ENCODE measurements at places on chromosomes 6 and 20.

- no peak for DNase-seq
These were observed 51.9 kb upstream of the PTPRK start for GRCh38 chr6:128572294-128572693.

- no peak for DNase-seq
These were observed 24.5 kb downstream of the TTBK1 start for GRCh38 chr6:43267619-43268354.

- no peak for DNase-seq
These were observed 14.5 kb downstream of the C6orf62 start for GRCh38 chr6:24704468-24704867.

DNA sequence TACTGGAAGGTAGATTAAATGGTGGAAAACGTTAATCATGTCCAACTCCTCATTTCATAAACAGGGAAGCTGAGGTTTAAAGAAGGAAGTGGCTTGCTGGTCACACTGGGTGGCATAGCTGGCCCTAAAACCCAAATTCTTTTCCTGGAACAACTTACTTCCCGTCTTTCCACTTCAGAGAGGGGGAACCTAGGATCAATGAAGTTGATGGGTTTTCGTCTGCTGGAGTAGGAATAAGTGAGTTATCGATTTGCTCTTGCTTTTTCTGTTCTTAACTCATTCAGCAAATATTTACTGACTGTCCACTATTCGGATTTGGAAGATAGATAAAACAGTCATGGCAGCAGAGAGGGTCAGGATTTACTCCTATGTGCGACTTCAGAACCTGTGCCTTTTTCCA is 1.2 kb upstream of the SYS1 start:
- DNase-seq = no peak

DNA sequence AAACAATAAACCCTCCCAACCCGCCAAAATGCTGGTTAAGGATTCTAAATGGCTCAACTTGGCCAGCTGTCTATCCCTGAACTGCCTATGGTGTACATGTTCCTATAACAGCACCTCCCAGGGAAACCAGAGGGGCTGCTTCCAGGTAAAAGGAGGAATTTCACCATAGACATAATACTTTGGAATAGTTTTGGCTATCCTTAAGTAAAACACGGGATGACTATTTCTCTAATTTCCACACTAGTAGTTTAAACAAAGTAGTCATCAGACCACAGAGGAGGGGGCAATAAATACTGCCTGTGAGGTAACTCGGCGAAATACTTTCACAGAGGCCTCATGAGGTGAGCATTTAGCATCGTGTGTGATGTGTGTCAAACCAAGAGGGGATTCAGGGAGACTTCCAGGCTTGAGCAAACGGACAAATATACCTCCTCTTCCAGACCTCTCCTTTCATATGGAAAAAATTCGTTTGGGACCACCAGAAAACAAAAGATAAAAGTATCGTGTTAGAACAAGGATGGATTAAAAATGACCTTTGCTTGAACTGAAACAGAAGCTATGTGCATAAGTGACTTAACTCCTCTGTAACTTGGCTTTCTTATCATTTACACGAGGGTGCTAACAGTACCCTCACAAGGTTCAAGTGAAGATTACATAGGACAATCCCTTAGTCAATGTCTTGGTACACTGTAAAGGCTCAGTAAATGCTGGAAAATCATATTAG is 1.0 kb upstream of the XRN2 start:
- DNase-seq = no peak

DNA sequence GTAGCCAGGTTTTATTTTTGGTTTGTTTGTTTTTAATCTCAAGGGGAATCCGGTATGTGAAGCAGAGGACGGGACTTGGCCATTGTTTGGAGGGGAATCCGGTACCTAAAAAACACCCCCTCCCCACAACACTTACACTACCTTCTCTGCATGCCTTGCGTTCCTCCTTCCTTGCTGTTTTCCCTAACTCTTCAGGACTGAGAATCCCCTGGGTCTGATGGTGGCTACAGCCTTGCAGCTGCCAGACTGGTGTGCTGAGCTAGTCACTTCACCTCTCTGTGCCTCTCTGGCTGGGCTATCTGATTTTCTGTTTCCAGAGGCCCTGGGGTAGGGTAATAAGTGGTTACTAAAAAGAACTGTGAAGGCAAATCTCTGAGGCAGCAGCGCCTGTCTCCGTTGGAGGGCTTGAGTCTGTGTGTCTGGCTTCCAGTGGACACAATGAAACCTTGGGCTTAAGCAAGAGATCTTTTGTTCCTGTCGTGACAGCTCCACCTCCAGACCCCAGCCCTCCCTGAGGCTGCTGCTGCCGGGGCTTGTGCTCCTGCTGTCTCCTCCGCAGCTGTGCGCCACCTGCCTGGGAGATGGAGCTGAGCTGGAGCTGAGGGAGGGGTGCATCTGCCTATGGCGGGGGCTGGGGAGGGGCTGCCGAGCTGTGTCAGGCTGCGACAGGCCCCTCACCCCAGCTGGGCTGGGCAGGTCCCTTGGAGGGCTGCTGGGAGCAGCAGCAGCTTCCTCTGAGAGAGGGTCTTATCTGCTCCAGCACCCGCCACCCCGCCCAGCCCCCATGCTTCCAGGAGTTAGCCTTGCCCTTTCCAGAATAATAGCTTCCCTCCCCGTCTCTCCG is 65.8 kb upstream of the CCDC167 start:
- DNase-seq = no peak

DNA sequence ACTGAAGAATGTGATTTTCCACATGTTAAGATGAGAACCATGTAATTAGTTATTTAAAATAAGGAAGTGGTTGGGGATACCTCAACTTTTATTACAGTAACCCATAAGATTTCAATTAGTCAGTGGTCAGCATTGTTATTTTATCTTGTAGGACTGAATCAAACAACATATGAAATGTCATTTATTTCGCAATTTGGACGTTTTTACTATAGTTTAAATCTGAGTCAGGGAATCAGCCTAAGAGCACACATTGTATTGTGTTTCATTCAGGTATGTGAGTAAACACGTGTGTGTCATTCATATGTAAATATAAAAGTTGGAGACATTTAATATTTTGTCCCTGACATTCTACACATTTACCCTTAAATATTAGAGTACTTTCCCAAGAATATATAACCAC is 1418.7 kb downstream of the GRIK2 start:
- DNase-seq = no peak

- DNase-seq = no peak
These were observed 4.2 kb upstream of the PTK6 start for GRCh38 chr20:63541371-63541770.

DNA sequence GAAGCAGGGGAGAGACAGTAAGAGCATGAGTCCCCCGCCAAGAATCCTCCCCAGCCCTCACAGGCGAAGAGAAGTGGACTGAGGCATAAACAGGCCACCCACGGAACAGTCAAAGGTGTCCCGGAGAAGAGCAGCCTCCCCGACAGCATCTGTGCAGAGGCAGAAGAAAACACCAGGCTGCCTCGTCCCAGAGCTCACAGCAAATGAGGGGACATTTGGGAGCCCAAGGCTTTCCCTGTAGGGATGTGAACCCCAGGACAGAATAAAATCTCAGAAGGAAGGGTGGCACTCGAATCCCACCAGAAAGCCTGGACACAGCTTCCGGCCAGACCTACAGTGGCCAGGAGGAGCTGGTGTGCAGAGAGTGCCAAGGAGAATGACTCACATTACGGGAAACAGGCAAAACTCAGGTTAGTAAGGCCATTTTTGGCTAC is 90.4 kb downstream of the DLL1 start:
- DNase-seq = no peak

GRCh38 chr6:127996925-127997324 is 96.1 kb upstream of the THEMIS start:
- no peak for DNase-seq

GRCh38 chr6:22913612-22914011 is 344.2 kb downstream of the HDGFL1 start:
- no peak for DNase-seq

DNA sequence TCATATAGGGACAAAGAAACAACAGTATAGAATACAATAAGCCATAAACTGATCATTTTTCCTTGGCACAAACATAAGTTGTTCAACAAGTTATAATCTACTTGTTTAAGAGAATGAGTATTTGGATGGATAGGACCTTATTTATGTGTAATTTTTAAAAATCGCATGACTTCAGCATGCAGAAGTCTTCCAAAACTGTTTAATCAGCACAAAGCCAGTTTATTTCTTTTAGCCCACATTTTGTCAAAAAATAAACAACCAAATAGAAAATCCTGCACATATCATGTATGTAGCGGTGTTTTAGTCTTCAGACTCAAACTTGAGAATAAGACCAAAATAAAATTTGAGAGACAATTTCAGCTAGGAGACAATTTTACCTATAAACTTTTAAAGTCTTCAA is 304.7 kb downstream of the TRDN start:
- DNase-seq = no peak

GRCh38 chr6:90175627-90176538 is 120.8 kb downstream of the BACH2 start:
- peak; percentile 59 for DNase-seq

DNA sequence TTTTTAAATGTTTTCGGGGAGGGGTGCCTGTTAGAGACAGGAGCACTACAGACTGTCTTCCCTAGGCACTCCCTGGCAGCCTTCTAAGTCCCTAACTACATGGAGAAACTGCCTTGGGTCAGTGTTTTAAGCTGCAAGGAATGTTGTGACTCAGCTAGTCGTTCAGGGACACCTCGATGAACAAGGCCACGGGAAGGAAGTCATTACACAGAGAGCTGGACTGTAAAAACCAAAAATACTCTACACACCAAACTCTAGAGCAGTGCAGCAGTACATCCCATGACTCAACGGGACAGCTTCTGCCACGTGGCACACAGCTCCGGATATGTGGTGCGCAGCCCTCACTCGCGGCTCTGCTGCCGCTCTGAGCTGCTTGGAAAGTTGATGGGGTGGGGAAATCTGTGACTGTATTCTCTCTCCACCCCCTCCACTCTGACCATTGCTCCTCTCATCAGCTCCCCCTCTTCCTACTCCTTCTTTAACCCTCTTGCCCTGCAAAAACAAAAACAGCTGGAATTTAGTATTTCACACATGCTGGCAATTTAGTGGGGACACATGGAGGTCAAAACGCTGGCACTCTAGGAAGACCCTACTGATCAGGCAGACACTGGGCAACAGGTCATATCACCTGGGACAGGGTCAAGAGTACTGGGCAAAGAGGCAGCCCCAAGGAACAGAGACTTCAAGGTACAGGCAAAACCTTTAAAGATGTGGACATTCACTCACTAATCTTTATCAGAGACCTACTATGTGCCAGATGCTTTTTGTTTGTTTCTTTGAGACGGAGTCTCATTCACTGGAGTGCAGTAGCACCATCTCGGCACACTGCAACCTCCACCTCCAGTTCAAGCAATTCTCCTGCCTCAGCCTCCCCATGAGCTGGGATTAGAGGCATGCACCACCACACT is 10.9 kb upstream of the LPIN3 start:
- DNase-seq = peak; percentile 79

GRCh38 chr6:130943738-130944137 is 116.5 kb downstream of the SMLR1 start:
- no peak for DNase-seq

- peak; percentile 65 for DNase-seq
These were observed 59.4 kb upstream of the GNRH2 start for GRCh38 chr20:2984028-2984501.

DNA sequence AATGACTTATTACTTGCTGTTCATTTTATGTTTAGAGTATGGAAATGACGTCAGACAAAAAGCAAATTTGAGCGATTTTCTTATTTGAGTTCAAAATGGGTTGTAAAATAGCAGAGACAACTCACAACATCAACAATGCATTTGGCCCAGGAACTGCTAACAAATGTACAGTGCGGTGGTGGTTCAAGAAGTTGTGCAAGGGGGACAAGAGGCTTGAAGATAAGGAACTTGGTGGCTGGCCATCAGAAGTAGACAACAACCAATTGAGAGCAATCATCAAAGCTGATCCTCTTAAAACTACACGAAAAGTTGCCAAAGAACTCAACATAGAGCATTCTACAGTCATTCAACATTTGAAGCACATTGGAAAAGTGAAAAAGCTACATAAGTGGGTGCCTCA is 43.8 kb downstream of the REV3L start:
- no peak for DNase-seq

DNA sequence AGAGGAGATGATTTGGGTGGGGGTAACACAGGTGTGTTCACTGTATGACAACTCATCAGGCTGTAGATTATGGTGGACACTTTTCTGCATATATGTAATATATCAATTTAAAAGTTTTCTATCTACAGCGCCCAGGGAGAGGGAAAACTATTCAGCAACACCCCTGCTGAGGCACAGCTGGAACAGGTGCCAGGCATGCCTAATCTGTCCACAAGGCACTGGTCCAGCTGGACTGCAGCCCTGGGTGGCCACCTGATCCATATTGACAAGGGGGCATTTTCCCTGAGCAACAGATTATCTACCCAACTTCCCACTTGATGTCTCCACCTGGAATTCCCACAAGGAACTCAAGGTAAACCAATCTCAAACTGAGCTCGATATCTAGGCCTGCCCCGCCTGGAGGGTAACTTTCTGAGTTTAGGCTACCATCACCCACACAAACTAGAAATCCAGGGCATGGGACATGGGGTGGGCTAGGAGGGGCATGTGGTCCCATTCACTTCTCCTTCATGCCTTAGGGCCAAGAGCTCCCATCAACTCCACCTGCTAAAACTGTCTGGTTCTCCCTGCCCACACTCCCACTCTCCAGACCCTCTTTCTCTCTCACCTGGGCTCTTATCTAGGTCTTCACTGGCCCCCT is 4.6 kb downstream of the SLC22A16 start:
- DNase-seq = no peak

GRCh38 chr6:109927052-109927451 is 51.1 kb upstream of the GPR6 start:
- DNase-seq = no peak

Data from activated CD4-positive, alpha-beta T cell treated with anti-CD3 and anti-CD28 coated beads, Interleukin-2, amount 50 U/mL, for 16 hours (primary cell).